Activated T-helper 9 cell treated with anti-CD3 and anti-CD28 coated beads, Interleukin-2, amount 50 U/mL, for 16 hours (primary cell): ENCODE measurements at places on chromosomes 11 and 22.

DNA sequence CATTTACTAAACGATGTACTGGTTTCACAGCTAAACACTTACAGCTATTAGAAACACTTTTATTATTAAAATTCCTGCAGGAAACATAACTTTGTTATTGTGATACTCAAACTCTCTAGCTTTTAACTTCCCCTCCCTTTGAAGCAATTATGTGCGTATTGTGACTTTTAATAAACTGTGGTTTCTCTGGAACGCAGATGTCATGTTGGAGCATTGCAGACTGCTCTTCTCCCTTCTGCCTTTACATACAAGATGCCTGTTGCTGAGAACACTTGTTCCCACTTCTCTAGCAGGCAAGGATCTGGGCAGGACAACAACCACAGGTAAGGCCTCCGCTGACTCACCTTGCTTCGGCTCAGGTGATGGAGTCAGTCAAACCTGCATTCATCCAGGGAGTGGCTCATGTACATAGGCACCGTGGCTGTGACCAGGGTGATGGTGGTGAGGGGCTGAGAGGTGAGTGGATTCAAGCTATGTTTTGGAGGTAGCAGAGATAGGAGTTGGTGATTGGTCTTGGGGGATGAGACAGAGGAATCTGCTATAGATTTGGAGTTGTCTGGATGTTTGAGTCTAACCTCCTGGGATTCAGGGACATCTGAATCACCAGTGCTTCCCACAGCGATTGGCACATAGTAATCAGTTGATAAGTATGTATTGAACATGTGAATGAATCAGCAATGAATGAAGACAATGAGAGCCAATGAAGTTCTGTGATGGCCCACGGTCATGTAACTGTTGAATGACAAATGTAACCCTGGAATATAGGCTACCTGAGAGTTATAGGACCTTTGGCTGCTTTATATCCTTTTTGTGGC, 106.0 kb downstream of the ADAMTS15 start:
- no peak for DNase-seq

GRCh38 chr11:46012185-46012584, 89.7 kb downstream of the LARGE2 start:
- DNase-seq: no peak

DNA sequence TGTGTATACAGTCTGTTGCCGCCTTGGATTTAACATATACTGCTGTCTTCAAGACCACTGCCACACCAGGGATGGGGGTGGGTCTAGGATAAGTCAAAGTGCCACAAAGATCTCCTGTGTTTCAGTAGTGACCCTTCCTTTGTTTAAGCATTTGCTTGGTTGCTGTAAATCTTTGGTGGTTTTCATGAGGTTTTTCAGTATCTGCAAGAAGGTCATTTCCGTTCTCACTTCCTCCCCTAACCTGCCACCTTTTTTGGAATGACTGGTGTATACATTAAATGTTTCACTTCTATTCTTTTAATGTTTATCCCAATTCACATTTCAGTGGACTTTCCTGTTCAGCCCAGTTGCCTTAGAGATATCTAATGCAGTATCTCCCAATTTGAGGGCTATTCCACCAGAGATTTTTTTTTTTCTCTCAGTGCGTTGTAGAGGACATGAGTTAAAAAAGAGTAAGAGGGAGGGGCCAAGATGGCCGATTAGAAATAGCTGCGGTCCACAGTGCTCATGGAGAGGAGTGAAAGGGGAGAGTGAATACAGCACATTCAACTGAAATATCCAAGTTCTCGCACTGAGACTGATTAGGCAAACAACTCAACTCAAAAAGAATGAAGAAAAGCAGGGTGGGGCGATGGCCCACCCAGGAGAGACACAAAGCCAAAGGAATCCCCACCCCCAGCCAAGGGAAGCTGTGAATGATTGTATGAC, 43.2 kb downstream of the USP47 start:
- DNase-seq: no peak

GRCh38 chr11:121389651-121390050, 62.5 kb upstream of the SORL1 start:
- no peak for DNase-seq

GRCh38 chr11:11899401-11899800, 57.6 kb downstream of the USP47 start:
- no peak for DNase-seq

GRCh38 chr11:113278481-113278880, 35.9 kb upstream of the TTC12 start:
- DNase-seq: no peak

GRCh38 chr11:12380565-12381325, 3.4 kb downstream of the PARVA start:
- DNase-seq: no peak

DNA sequence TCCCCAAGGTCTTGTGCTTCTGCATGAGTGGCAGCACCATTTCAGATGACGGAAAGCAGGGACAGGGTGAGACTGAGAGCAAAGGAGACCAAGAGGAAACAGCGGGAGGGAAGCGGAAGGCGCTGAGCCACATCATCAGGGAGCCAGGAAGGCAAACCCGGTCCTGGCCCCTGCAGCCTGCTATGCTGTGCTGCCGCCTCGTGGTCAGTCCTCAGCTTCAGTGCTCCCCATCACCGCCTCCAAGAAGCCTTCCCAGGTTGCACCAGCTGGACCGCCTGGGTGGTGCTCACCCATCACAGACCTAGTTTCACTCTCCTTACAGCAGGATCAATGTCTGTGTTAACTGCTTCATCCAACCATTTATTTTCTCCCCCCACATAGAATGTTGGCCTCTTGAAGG, 73.0 kb upstream of the PHF21B start:
- DNase-seq: no peak

- DNase-seq: no peak
Observed at GRCh38 chr22:42758931-42759629, 38.4 kb upstream of the A4GALT start.

GRCh38 chr11:129785383-129786111, 30.1 kb upstream of the TMEM45B start:
- no peak for DNase-seq

- no peak for DNase-seq
Observed at GRCh38 chr11:30505603-30506002, 80.5 kb downstream of the MPPED2 start.

DNA sequence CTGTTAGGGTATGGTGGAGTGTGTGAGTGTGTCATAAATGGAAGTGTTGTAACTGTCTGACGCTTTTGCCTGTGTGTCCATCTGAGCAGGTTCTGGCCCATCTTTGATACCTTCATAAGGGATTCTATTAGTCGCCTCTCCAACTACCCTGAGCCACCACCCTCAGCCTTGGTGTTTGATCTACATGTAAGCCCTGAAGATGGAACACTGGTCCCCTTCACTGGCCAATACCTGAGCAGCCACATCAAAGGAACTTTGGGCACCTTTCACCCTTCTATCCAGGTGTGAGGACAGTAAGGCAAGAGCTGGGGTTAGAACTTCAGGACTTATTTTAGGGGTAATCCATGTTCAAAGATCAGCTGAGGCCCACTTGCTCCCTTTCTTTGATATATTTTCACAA, 51.0 kb downstream of the DNHD1 start:
- no peak for DNase-seq
